Stimulated activated CD4-positive, alpha-beta T cell treated with anti-CD3 and anti-CD28 coated beads, Interleukin-4, amount 100 ng/mL, for 48 hours (primary cell): ENCODE measurements at places on chromosomes 6 and 20.

- DNase-seq, result no peak
These were observed 100.0 kb upstream of the RIPOR2 start for GRCh38 chr6:25035512-25036435.

GRCh38 chr6:1825926-1826325, 216.2 kb downstream of the FOXC1 start:
- no peak for DNase-seq

DNA sequence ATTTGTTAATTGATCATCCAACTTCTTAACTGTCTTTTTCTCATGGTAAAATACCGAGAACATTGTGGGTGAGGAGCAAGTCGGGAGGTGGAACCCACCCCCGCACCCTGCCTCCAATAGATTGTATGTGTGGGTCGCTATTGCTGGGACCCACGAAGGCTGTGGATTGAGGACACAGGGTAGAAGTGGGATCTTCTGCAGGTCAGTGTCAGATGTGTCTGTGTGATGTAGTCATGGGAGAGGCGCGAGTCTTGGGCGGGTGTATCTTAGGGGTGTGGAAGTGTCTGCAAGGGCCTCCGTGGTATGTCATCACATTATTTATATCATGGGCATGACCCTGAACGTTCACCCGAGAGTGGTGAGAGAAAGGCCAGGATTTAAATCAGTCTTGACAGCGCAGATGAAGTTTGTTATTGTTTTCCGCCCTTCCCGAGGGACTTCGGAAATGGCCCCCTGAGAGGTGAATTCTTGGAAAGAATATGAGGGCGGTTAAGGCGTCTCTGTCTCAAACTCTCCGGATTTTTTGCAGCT, 472 bp upstream of the PAQR8 start:
- DNase-seq, result no peak

DNA sequence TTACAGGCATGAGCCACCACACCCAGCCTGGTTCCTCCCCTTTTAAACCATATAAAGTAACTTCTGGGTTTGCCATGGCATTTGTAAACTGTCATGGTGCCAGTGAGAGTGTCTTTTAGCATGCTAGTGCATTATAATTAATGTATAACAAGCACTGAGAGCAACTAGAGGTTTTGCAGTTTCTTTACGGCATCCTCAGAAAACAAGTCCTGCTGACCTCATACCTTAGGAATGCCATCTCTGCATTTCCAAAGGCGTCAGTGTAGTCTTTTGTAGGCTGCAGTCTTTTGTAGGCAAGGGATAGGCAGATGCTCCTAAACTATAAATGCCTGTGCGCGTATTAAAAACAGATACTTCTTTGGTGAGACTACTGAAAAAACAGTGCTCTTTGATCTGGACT, 75.0 kb upstream of the EZR start:
- DNase-seq, result no peak

- no peak for DNase-seq
These were observed 138.0 kb downstream of the SOX4 start for GRCh38 chr6:21731411-21732031.

GRCh38 chr6:12189661-12190060, 100.5 kb upstream of the EDN1 start:
- DNase-seq, result no peak

DNA sequence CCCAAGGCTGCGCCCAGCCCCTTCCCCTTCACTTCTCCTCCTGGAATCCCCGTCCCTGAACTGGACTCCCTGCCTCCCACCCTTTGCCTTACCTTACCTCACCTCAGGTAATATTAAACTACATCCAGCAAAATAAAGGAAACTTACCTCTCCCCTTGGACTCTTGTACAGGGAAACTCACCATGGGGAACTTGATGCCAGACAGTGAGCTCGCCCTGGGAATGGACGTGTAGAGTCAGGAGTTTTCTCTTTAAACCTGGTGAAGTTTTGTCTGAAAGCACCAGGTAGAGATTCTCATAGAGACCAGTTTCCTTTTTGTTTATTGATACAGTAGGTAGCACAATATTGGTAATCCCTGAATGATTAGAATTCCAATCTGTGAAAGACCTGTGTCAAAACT, 544 bp upstream of the HLA-C start:
- no peak for DNase-seq

GRCh38 chr6:127435626-127436220, 23.5 kb downstream of the KIAA0408 start:
- DNase-seq, result no peak

- DNase-seq, result no peak
These were observed 23.4 kb upstream of the APMAP start for GRCh38 chr20:25015986-25016385.

DNA sequence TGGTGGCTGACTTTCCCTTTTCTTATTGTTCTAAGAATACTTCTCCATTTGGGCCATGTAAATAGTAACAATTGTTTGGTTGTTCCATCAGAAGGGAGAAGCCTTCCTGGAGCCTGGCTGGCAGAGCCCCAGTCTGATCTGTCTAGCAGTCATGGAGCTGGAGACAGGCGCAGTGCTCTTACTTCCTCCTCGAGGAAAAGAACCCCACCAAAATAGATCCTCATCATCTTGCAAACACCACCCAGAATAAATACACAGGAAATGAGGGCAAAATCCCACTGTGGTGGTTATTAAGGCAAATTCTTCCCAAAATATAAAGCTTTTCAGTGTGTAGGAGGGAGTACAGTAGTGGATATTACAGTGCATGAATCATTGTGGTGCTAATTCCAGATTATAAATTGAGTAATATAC, 195.1 kb upstream of the SGK1 start:
- no peak for DNase-seq

GRCh38 chr6:4973982-4974745, 29.7 kb downstream of the RPP40 start:
- no peak for DNase-seq

- DNase-seq, result no peak
These were observed 1.7 kb downstream of the PRR18 start for GRCh38 chr6:166306378-166307081.

GRCh38 chr6:39772559-39773273, 19.5 kb upstream of the DAAM2 start:
- no peak for DNase-seq

GRCh38 chr20:382291-383115, 1.9 kb downstream of the TRIB3 start:
- no peak for DNase-seq

DNA sequence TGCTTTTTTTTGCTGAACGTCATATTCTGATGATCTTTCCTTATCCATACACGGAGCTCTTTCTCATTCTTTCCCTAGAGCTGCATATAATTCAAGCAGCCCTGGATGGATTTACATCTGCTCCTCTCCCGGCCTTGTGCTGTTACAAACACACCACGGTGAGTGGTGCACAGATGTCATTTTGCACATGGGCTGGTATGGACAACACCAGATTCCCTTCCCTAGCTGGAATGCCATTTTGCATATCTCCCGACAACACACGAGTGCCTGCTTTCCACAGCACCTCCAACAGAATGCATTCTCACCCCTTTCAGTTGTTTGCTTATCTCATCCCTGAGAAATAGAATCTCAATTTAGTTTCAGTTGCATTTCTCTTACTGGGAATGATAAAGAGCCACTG, 69.5 kb upstream of the AFDN start:
- no peak for DNase-seq

GRCh38 chr6:112360498-112360897, 13.4 kb downstream of the RFPL4B start:
- no peak for DNase-seq

GRCh38 chr20:47125508-47125757, 230.8 kb downstream of the EYA2 start:
- no peak for DNase-seq

DNA sequence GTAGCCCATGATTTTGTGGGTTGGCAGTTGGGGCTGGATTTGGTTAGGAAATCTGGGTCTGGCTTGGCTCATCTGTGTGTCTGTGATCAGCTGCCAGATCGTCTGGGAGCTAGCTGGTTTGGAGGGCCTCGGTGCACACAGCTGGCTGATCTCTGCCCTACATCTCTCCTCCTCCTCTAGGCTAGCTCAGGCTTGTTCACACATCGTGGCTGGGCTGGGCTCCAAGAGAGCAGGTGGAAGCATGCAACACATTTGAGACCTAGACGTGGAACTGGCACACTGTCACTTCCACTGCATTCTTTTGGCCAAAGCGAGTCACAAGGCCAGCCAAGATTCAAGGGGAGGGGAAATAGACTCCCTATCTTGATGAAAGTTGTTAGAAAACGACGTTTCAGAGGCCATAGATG, 15.9 kb downstream of the NDUFAF5 start:
- DNase-seq, result no peak

DNA sequence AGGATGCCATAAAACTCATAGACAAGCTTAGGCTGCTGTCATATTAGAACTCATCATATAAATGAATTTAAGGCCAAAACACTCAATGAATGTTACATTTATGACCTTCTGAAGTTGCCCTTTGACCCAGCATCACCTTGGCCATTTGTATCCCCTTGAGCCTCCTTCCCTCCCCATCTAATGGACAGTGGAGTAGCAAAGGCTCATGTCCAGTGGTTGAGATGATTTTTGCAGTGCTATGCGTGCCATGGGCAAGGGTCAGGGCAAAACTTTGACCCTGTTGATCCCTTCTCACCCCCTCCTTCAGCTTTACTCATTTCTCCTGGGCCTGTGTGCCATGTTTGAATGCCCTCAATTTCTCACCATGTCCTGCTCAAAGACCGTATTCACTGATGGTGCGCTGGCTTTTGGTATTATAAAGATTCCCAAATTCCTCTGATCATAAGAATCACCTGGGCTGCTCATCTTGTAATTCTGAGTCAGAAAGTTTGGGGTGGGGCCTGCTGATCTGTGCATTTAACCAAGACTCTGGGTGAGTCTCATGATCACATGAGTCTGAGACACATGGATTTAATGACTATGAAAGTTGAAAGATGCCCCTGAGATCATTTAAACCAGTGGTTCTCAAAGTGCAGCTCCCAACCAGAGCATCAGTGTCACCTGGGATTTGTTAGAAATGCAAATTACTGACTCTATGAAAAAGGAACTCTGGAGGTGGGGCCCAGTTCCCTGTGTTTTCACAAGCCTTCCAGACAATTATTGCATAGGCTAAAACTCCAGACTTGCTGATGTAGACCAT, 57.5 kb upstream of the IL20RA start:
- DNase-seq, result no peak

GRCh38 chr20:44029848-44030230, 115.2 kb downstream of the TOX2 start:
- DNase-seq, result no peak

DNA sequence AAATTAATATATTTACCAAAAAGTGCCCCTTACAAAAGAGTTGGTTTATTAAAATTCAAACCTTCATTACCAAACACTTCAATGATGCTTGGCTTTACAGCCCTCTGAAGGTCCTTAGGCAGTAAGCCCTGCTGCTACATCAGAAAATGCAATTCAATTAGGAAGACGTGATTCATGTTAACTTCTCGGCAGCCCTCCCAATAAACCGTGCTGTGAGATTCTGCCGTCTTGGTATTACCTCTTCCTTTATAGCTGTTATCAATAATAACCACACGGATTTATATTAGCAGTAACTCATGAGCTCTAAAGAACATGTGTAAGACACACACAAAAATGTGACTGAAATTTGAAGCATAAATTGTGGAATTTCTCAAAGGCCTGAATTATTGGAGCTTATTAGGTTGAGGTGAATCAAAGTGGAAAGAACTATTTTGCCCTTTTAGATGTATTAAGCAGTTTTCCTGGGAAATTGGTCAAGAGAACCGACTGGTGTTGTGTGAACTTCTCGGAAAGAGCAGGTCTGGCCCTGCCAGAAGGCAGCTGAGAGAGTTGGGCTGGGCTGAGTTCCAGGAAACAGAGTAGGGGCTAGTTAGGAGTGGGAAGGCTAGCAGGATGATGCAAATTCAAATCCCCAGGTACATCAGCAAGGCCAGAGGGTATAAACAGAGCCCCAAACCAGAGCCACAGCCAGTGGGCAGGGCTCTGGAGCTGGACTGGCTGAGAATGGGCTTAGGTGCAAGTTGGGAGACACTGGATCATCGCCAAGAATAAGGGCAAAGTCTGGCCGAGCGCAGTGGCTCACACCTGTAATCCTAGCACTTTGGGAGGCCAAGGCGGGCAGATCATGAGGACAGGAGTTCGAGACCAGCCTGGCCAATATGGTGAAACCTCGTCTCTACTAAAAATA, 33.1 kb downstream of the FGD2 start:
- no peak for DNase-seq

GRCh38 chr20:62737271-62737811, 28.7 kb downstream of the NTSR1 start:
- no peak for DNase-seq

GRCh38 chr6:110949679-110950285, 8.7 kb upstream of the GTF3C6 start:
- DNase-seq, result no peak

- DNase-seq, result no peak
These were observed 6.0 kb upstream of the HSF2 start for GRCh38 chr6:122393351-122393896.

- DNase-seq, result no peak
These were observed 596.1 kb upstream of the CITED2 start for GRCh38 chr6:139970591-139970991.

DNA sequence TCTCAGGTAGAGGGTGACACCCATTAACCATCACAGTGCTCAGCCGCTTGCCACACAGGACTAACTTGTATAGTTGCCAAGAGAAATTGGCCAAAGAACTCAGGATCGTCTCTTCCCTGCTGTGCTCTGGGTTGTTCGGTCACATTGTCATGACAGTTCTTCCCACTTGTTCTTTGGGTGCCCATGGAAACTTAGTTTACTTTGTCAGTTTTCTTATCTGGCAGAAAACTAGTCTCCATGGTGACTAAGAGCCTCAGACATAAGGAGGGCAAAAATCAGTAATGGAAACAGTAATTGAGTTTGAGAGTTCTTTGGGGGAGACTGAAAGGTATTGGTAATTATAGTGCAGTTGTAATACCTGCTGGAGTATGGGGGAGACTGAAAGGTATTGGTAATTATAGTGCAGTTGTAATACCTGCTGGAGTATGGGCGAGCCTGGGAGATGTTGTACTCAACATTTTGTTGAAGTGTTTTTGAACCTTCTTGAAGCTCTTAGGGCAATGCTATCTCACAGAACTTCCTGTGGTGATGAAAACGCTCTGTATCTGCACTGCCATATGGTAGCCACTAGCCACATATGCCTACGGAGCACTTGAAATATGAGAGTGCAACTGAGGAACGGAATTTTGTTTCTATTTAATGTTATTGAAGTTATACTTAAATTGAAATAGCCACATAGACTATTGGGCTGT, 95.2 kb upstream of the HDGFL1 start:
- no peak for DNase-seq

DNA sequence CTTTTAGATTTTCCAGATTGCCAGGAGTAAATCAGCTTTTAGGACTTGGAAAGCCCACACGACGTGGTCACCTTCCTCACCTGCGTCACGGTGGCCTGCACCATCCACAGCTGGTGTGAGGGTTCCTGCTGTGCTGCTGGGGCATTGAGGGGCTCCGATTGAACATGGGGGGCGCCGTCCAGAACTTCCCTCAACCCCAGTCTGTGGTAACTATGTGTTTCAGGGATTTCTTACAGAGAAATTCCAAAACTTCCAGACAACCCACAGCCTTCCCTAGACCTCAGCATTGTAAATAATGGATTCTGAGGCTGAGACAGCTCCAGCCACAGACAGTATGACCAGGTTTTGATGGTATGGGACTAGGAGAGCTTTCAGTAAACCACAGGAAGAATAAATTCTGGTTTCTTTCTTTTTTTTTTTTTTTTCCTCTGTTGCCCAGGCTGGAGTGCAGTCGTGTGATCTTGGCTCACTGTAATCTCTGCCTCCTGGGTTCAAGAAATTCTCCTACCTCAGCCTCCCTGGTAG, 46.7 kb upstream of the IRF4 start:
- no peak for DNase-seq

- no peak for DNase-seq
These were observed 12.1 kb downstream of the AMD1 start for GRCh38 chr6:110886555-110887167.
